ENCODE measurements at places on chromosomes 5 and 9. TPM values are rescaled to one million over a fixed set of nuclear protein-coding genes. Genes with fewer than 3 reads are reported as not detected.
A peak's percentile ranks its signal among the peaks of the same experiment; 100 is the strongest.

The ICE1 gene
- 14.1 TPM for total RNA-seq

DNA sequence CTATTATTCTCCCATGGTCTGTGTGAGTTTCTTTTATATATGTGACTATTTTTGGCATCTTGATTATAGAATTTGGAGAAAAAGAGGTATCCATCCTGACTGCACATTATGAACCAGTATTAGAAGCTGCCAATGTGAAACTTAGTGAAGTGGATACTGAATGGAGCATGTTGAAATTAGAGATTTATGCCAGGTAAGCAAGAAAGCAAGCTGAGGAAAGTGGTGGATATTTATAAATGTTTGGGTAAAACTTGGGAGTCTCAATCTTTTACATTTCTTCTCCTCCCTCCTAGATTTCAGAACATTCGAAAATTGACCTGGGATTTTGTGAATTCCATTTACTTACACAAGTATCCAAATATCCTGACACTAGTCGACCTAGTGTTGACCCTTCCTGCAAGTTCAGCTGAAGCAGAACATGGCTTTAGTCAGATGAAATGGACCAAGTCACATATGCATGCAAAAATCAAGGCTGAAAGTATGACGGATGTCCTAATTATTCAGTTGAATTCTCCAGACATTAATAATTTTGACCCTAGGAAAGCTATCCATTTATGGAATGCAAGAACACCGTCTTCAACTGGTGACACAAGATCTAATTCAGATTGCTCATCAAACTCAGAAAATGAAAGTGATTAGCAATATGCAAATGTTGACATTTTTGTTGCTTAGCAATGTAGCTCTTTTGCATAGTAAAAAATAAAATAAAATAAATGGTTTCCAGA lies 66.8 kb upstream of the IL7R start:
- DNase-seq: no peak

The STPG3 gene
- not detected for total RNA-seq

DNA sequence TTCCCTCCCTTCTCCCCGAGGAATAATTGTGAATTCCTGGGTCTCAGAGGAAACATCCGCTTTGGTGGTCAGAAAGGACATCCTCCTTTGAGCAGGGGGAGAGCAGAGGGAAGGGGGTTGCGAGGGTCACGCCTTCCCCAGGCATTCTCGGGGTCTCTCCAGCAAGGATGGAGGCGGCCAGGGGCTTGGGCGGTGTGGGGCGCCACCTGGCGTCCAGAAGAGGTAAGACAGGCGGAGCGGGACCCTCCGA lies 129.1 kb downstream of the KCNIP1 start:
- no peak for DNase-seq

DNA sequence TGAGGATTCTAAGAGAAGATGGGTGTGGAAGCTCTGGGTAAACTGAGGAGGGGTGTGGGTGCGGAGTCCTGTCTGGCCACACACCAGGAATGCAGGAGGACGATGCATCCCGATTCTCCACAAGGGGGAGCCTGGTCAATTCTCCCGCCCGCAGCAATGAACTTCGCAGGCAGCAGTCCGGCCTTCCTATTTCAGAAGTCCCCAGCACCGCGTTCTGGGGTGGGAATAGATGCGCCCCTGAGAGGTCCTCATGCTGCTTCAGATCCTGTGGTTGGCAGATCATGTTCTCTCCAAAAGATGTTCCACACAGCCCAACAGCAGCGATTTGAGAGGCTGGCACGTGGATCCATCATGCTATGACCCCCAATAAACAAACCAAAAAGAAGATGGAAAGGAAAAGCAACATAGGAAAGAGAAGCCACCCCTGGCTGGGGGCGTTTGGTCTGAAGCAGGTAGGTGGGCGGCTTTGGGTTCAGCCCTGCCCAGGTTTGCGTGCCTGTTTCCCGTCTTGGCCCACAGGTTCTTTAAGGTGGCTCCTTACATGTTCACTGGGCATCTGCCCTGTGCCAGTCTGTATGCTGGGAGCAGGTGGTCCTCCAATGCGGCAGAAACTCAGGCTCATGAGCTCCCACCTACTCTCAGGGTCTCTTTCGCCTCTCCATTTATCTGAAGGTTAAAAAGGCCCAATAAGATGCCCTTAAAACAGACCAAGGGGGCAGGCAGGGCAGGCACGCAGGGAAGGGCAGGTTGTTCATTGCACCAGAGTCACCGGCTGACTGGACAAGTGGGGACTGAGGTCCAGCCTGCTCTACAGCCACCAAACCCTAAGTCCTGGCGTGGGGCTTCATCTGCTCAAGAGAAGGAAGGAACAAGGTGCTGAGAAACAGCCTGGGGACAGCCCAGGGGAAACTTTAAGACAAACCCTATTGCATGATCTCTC lies 171.6 kb downstream of the PAX5 start:
- DNase-seq: peak; percentile 31

The SYK gene
- total RNA-seq: 0.99 TPM

The TEX48 gene
- not detected for total RNA-seq

GRCh38 chr9:21711504-21711903 lies 90.9 kb upstream of the MTAP start:
- DNase-seq: no peak

The RNF224 gene
- total RNA-seq: not detected

DNA sequence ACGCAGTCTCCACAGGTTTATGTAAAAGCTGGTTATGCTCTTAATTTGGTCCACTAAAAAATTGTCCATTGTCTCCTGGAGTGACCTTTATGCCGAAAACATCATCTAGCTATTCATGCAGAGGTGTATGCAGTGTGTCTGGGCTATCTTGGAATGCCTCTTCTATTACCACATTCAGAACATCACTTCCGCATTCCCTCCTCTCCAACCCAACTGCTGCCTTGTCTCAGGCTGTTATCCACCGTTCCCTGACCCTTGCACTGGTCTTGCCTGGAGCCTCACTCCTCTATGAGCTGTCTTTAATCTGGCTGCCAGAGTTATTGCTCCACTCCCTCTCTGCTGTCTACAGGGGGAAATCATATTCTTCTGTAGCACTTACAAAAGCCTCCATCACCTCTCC lies 214.1 kb upstream of the ANKRD55 start:
- no peak for DNase-seq

The TMEM252 gene
- total RNA-seq: not detected

The CFAP157 gene
- total RNA-seq: not detected

GRCh38 chr5:5533927-5534326 lies 111.5 kb downstream of the ICE1 start:
- DNase-seq: no peak

The GRPEL2 gene
- 17.9 TPM for total RNA-seq

The ANKRD20A1 gene
- total RNA-seq: 0.97 TPM

- DNase-seq: no peak
These were observed 508.8 kb downstream of the SEMA5A start for GRCh38 chr5:9037048-9037447.

The POLR1E gene
- 57.2 TPM for total RNA-seq

- DNase-seq: no peak
These were observed 9.6 kb upstream of the PTGES2 start for GRCh38 chr9:128136816-128137793.
